DMS153 (cell line): ENCODE measurements at places on chromosomes 16 and 17.

DNA sequence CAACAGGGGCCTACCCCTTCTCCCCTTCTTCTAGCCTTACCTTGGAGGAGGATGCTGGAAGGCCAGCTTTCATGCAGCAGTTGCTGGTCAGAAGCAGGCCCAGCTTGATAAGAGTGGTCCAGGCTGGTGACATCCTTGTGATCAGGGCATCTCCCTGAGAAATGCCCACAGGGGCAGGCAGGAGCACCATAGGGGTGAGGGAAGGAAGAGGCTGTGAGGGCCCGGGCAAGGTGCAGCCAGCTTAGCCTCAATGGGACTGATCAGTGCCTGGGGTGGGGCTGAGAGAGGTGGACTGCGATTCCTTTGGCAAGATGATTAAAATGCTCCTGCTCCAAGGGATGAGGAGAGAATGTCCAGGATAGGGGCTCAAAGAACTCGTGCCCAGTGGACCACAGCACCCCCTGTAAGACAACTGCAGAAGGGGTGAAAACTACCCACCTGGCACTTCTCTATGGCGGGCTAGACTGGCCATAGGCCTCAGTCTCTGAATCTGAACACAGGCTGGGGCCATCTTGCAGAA lies 9.5 kb upstream of the GALK1 start:
- no peak for DNase-seq

GRCh38 chr17:2107506-2107905 lies 52.6 kb downstream of the HIC1 start:
- no peak for DNase-seq

DNA sequence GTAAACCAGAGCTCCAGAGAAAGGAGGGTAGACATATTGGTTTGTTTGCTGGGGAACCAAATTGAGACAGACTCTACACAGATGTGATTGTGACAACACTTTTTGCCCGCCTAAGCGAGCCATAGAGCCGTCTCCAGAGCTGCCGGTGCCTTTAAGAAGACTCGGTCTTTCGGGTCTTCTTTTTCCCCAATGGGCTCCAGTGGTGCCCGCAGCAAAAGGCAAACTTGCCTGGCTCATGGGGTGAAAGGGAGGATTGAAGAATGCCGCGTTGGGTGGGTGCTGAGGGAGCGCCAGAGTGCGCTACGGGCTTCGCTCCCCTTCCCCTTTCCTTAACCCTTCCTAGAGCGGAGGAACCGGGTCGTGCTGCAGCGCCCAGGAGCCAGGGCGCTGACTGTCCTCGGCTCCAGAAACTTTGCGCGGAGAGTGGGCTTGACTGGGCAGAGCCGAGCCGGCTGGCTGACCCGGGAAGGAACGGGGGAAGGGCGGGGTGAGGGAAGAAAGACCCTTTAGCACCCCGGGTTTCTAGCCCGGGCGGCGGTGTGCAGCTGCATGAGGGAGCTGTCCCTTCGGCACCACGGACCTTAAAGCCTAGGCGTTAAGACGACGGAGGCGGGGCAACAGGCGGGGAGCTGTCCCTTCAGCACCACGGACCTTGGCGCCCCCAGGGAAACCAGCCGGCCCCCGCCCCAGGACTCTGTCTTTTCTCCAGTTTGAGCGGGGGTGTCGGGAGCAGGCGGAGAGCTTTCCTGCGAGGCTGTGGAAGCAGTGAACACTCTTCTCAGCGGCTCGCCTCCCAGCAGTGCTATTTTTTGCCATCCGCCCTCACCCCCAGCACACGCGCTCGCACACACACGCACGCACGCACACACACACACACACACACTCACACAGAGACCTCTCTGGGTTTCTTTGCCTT lies at the start of gene CACNG3:
TSS of gene CACNG3 (plus strand) at position 880 of the 916 bp plus-strand sequence. CDS start 420 bp downstream, outside the sequence.
- no peak for DNase-seq

DNA sequence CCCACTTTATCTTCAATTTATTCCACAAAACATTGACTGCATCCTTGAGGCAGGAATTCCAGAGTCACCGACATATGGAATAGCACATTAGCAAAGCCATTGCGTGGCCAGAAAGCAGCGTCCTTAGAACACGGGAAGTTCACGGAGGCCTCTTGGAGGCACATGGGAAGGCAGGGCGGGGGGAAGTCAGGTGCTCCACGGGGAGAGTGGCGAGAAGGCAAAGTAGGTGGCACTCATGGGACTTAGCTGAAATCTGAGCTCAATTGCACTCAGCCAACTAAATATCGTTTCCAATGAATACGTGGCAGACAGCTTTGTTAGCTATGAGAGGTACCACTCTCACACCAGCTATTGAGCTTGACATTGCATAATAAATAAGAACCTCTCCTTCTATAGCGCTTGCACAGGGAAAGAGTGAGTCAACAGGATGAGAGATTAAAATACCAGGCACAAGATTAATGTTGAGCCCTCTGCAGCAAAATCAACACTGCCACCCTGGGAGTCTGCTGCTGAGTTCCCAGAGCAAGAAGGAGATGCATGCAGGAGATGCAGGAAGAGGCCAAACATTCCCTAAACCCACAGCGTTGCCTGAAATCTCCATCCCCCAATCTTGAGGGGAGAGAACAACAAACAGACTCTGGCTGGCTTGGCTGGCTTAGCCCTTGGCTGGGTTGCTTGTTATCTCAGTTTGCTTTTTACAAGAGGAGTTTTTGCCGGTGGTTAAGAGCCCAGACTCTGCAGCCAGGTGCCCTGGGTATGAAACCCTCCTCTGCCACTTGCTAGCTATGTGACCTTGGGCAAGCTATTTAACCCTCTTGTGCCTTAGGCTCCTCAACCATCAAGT lies 28.8 kb downstream of the ABCC12 start:
- peak; percentile 86 for DNase-seq

GRCh38 chr17:43416998-43417890 lies 18.5 kb downstream of the ARL4D start:
- peak; percentile 15 for DNase-seq

GRCh38 chr17:51472670-51473205 lies 212.4 kb downstream of the UTP18 start:
- DNase-seq = no peak

- DNase-seq = no peak
These were observed 1.0 kb upstream of the ABCC12 start for GRCh38 chr16:48156790-48157209.

- no peak for DNase-seq
These were observed 693.3 kb downstream of the CDH11 start for GRCh38 chr16:64428463-64429113.

DNA sequence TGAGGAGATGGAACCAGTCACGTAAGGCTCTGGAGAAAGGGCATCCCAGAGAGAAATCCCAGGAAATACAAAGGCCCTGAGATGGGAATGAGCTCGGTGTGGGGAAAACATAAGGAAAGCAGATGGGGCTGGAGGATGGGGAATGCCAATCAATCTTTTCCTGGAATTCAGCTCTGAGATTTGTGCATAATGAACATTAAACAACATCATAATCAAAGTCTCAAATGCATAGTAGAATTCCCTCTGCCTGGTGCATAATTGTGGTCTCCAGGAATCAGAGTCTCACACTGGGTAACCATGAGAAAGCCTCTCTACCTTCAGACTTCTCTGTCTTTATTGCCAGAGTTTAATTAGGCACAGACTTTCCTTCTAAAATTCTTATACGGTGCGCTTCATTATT lies 30.8 kb downstream of the OTOA start:
- no peak for DNase-seq

- DNase-seq = no peak
These were observed 7.3 kb upstream of the FOXN1 start for GRCh38 chr17:28498652-28499363.

GRCh38 chr16:5944971-5945370 lies 847.4 kb upstream of the EEF2KMT start:
- no peak for DNase-seq

GRCh38 chr17:72004611-72005331 lies 116.0 kb upstream of the SOX9 start:
- DNase-seq = no peak

- no peak for DNase-seq
These were observed 11.9 kb upstream of the RBFOX3 start for GRCh38 chr17:79622776-79623175.

- DNase-seq = no peak
These were observed 70.0 kb downstream of the PGS1 start for GRCh38 chr17:78448356-78448993.

DNA sequence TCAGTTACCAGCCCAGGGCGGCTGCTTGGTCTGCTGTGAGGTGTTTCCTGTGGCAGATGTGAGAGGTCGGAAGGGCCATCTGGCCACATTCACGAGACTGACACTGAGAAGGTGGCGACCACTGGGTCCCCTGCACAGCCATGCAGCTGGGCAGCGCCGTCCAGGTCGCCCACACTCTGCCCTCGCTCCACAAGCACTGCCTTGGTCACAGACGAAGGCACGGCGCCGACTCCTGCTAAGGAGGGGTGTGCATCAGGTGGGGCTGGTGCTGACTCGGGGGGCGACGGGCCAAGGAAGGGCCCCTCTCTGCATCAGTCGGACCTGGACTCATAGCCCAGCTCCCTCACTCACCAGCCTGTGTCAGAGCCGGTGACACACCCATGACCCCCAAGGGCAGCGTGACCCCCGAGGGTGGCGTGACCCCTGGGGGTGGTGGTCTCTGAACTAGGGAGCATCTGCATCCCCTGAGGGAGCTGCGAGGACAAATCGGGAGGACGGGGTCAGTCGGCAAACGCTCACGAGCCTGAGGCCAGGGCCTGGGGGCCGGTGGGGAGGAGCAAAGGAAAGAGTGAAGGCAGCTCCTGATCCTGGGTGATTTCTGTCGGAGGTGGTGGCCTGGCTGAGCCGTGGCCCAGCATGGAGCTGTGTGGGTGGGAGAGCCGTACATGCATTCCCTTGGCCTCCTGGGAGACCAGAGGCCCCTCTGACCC lies 30.4 kb downstream of the NME3 start:
- no peak for DNase-seq

GRCh38 chr17:34361478-34362061 lies 1.5 kb downstream of the CCL1 start:
- DNase-seq = peak; percentile 93

DNA sequence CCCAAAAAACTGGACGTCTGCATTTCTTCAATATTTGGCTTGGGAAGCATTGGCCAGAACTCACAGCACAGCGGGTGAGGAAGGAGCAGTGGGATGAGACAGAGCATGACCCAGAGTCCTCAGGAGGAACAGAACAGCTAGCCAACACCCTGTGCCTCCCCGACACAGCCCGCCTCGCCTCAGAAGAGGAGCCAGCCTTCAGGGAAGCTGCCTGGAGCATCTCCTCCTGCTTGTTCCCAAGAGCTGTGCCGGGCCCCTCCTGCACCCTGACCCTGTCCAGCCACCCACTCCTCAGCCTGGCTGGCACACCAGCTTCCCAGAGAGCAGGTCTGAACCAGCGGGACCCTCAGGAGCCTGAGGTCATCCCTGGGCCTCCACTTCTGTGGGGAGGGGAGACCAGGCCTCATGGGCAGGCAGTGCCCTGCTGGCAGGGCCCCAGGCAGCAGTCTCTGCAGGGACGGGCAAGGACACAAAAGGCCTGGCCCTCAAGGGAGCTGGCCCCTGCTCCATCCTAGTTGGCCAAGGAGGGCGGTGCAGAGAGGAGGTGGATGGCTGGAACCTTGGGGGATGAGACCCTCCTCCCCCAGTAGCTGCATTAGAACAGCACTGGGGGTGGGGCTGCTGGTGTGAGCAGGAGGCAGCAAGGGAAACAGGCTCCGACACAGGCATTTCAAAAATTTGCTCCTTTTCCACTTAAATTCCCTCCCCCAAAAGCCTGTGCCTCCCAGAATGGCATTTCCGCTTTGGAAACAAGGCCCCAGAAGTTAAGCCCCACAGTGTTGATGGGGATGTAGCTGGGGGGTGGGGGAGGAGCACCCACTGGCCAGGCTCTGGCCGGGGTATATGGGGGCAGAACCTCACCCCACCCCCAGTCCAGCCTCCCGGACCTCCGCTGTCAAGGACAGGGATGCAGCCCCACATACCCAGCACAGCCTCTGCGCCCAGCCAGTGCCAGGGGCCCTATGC lies 1.8 kb upstream of the BCAR1 start:
- DNase-seq = no peak
